Activated B cell treated with CpG ODN at 0.5 μM for 24 hours (primary cell): ENCODE measurements at places on chromosomes 2 and 18. TPM values are rescaled to one million over a fixed set of nuclear protein-coding genes. Genes with fewer than 3 reads are reported as not detected.

The KRCC1 gene
- 19.0 and 20.8 TPM in 2 replicates for total RNA-seq

The CRACDL gene
- total RNA-seq, result not detected in 2 replicates

DNA sequence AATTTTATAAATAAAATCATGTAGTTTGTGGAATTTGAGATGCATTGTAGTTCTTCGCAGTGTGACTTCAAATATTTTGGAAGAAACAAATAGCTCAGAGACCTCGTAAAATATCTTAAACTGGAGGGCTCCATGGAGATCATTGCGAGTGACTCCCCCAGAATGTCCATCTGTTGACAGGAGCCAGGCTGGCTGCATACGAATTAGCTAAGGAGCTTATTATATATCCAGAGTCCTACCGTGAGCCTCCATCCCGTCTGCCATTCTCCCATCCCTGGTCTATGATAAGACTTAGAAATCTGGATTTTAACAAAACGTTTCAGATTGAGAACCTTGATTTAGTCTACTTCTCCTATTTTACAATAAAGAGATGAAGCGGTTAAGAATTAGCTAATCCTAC, 80.2 kb downstream of the MSH2 start:
- H3K4me1 ChIP-seq, result peaks cover 11% of the 10 kb centered on the region
- H3K27me3 ChIP-seq, result no peaks in the 10 kb centered on the region
- DNase-seq, result no peak
- H3K36me3 ChIP-seq, result peaks cover 44% of the 10 kb centered on the region

DNA sequence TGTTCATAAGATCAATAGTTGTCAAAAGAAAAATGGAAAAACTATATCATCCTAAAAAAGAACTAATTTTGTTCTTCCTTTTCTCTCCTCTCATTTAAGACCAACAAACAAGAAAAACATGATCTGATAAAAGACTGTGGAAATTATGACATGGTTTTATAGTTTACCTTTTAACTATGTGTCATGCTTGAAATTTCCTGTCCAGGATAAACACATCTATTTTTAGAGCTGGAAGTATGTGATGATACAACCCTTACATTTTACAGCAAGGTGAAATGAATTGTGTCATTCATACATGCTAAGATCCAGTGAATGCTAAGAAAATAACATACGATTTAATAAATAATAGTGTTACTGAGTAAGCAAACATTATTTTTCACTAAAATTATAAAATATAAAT, 89.9 kb downstream of the GULP1 start:
- H3K36me3 ChIP-seq, result no peaks in the 10 kb centered on the region
- DNase-seq, result no peak
- H3K27me3 ChIP-seq, result no peaks in the 10 kb centered on the region

- no peak overlapping the region for H3K27ac ChIP-seq
- peaks cover 20% of the 10 kb centered on the region for H3K4me1 ChIP-seq
- no peak for DNase-seq
- no peaks in the 10 kb centered on the region for H3K36me3 ChIP-seq
- H3K27me3 ChIP-seq, result no peaks in the 10 kb centered on the region
Observed at GRCh38 chr2:196335221-196335634, 163.8 kb upstream of the STK17B start.

GRCh38 chr2:122323927-122324326, 568.5 kb downstream of the TSN start:
- H3K36me3 ChIP-seq, result no peaks in the 10 kb centered on the region
- no peak overlapping the region for H3K4me3 ChIP-seq
- no peak for DNase-seq
- no peaks in the 10 kb centered on the region for H3K4me1 ChIP-seq
